ENCODE measurements at places on chromosomes 7 and 10.

DNA sequence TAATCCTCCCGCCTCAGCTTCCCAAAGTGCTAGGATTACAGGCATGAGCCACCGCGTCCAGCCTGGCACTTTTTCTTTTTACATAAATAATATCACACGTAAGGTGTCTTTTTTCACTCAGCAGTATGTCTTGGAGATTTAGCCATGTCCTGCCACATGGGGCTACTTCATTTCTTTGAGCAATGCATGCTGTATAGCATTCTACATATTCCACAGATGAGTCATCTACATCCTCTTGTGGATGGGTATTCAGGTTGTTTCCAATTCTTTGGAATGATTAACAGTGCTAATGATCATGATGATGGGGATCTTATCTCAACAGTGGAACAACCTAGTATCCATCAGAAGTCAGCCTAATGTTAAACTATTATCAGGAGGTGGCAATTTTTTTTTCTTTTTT lies 50.8 kb downstream of the ZNF503 start:
- DNase-seq: no peak

DNA sequence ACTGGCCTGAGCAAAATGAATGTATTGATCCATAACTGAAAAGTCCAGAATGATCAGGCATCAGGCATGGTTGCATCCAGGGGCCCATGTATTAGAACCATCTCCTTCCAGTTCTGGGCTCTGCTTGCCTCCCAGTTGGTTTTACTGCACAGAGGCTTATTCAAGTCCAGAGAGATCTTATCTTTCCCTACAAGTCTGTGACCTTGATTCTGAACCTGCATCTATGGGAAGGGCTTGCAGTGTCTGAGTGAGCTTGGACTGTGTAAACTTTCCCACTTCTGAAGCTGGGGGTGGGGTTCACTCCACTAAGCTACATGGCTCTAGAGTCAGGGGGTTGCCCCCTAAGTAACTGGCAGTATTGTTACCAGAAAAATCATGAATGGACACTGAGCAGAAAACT lies 136.2 kb downstream of the TCF7L2 start:
- DNase-seq: no peak

- peak; percentile 52 for DNase-seq
Measured at GRCh38 chr7:107659666-107660065, 962 bp upstream of the SLC26A4 start.

GRCh38 chr10:3951993-3952392 lies 167.0 kb upstream of the KLF6 start:
- no peak for DNase-seq

GRCh38 chr10:133020193-133020817 lies 67.4 kb upstream of the ADGRA1 start:
- no peak for DNase-seq

- DNase-seq: no peak
Measured at GRCh38 chr10:126223512-126224067, 164.7 kb downstream of the ADAM12 start.

DNA sequence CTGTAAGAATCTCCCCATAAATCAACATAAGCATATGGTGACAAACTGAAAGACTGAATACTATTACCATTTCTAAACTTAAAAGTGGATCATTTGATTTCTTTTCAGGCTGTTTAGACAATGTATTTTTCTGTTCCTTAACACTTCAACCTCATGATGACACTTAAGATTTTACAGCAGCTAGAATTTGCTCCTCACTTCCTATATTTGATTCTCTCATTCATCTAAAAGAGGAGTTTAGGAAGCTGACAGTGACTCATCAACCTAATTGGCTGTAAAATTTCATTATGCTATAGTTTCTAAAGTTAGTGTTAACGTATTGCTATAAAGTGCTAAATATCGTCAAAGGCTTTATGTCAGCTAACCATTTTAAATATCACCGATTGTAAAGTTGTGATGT lies 478.7 kb downstream of the GRM8 start:
- DNase-seq: no peak

DNA sequence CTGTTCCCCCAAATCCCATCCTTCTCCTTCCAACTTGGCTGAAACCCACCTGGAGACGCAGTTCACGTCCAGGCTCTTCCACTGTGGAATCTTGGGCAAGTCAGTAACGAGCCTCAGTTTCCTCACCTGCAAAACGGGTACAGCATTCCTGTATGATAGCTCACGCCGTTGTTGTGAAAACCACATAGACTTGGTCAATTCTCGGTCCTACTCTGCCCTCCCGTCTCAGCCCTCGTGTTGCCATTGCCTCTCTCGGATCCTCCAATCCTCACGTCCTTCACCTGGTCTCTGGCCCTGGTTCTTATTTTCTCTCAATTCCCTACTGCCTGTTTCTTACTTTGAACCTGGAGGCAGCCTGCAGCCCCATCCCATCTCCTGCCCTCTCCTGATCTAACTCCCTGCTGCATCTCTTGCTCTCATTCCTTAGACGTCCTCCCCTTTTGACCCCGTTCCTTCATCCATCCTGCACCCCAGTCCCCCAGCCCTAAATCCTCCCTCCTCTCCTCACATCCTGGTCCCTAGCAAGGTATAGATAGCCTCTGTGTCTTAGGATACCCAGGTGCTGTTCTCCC lies 2.0 kb upstream of the MUC12 start:
- DNase-seq: no peak

DNA sequence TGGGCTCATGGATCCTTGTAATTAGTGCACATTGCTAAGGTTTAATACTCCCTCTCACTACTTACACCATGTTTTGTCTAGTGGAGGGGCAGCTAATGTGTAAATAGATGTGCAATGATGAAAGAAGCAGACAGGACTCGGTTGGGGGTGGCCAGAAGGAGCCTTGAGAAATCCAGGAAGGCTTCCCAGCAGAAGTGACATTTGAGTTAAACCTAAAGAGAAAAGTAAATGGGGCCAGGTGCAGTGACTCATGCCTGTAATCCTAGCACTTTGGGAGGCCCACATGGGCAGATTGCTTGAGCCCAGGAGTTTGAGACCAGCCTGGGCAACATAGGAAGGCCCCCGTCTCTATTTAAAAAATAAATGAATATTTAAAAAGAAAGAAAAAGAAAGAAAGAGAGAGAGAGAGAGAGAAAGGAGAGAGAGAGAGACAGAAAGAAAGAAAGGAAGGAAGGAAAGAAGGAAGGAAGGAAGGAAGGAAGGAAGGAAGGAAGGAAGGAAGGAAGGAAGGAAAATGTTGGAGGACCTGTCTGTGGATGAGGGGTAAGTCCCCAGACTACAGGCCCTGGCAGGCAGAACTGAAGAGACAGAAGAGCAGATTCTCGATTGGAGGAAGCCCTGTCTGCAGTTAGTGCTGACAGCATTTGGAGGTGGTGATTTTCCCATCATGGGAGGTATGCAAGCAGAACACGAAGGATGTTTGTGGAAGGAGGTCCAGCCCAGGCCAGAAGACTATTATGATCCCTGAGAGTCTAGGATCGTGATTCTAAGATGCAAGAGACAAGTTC lies 3.6 kb downstream of the ELN start:
- no peak for DNase-seq

- no peak for DNase-seq
Measured at GRCh38 chr7:11727864-11728263, 104.1 kb downstream of the THSD7A start.

GRCh38 chr7:136502162-136502561 lies 366.3 kb upstream of the CHRM2 start:
- DNase-seq: no peak

DNA sequence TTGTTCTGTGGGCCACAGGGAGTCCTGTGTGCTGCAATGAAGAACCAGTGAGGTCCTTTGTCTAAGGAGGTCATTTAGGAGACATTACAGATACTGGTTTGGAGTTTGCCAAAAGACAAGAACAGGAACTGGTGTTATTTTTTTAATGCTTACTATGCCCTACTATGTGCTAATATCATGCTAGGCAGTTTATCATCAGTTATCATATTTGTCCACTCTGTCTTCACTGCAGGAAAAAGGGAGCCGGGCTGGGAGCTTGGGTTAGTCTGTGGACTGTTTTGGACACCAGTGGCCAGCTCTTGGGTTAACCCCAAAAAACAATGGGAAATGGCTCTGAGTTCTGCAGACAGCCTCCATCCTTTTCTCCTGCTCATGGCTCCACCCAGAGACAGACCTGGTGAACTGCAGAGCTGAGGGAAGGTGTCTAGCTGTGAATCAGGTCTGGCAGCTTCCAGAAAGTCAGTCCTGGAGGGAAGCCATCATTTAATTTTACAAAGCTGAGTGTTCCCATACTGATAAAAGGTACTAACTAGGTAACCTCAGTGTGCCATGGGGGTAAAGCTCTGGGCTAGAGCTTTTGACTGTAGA lies 101.2 kb upstream of the ZNF746 start:
- no peak for DNase-seq

DNA sequence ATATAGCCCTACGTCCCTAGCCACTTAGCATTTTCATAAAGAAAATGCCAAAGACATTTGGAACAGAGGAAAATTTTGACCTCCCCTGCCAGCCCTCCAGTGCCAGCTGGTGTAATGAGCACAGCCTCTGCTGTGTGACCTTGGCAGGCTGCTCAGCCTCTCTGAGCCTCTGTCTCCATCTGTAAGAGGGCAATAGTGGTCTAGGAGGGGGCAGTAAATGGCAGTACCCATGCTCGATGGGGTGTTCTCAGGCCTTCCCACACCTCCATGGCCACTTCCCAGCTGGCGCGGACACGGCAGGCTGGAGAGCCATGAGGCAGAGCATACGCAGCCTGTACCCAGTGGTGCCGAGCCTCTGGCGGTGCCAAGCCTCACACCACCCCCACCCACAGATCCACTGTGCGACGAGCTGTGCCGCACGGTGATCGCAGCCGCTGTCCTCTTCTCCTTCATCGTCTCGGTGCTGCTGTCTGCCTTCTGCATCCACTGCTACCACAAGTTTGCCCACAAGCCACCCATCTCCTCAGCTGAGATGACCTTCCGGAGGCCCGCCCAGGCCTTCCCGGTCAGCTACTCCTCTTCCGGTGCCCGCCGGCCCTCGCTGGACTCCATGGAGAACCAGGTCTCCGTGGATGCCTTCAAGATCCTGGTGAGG lies 24.0 kb upstream of the CSGALNACT2 start:
- no peak for DNase-seq

GRCh38 chr7:159151231-159151630 lies 6.6 kb upstream of the VIPR2 start:
- no peak for DNase-seq

DNA sequence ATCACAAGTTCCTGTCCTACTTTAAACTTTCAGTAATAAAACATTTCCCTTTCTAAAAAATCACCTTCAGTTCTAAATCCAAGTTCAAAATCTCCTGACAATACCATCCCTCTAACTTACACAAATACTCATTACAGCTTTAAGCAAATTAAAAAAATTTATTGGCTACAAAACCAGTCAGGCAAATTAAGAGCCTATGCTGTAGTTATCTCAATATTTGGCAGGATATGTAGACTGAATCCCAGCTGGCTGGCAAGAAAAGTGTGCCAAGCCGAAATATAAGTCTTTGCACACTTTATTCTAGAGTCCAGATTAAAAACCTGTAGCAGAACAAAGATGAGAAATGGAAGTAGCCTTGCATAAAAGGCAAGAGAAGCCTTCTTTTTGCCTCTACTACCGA lies 9.5 kb downstream of the WAPL start:
- DNase-seq: no peak

DNA sequence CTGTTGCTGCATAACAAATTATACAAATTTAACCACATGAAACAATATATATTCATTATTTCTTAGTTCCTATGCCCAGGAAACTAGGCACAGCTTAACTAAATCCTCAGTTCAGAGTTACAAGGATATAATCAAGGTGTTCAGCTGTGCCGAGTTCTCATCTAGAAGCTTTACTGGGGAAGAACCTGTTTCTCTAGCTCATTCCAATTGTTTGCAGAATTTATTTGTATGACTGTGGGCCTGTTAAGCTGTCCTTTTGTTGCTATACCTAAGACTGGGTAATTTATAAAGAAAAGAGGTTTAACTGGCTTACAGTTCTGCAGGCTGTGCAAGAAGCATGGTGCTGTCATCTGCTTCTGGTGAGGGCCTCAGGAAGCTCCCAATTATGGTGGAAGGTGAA lies 21.8 kb upstream of the MDFIC start:
- DNase-seq: no peak

DNA sequence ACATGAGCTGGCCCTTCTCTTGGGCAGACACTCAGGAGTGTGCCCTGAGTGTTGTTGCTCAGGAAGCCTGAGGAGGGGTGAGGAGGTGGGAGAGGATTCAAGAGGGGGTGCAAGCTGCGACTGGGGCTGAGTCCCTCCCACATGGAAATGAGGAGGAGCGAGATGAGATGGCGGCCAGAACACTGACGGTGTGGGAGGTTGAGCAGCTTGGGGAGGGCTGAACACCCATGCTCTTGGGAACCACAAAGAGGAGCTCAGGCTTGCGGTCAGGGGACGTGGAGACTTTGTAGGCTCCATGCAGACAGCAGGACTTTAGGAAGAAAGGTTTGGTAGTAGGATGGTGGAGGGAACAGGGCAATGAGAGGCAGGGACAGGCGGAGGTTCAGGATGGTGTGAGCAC lies 163.2 kb upstream of the SHH start:
- DNase-seq: no peak

DNA sequence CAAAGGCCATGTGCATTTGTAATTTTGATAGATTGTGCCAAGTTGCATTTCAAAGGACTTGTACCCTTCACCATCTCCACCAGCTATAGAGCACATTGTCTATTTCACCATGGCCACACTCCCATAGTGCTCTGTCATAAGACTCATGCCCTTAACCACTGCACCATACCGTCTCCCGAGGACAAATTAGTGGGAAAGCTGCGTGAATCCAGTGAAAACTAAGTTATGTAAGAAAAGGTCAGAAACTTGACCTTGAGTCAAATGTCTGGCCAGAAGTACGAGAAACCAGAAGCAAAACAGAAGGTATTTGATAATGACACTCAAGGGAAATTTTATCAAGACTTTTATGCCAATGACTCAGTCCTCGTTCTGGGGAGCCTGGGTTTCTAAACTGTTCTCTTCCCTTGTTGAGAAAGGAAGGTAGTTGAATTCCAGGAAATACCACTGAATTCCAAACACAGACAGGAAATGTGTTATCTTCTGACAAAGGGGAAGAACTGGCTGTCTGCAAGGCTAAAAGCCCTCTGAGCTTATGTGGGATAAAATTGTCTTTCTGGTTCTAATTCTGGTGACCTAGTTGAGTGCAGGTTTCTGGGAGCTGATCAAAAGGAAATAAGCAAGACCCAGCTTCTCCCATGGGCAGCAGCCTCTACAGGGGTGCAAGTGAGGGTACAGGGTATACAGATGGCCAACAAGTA lies 49.7 kb downstream of the CDK1 start:
- DNase-seq: no peak

DNA sequence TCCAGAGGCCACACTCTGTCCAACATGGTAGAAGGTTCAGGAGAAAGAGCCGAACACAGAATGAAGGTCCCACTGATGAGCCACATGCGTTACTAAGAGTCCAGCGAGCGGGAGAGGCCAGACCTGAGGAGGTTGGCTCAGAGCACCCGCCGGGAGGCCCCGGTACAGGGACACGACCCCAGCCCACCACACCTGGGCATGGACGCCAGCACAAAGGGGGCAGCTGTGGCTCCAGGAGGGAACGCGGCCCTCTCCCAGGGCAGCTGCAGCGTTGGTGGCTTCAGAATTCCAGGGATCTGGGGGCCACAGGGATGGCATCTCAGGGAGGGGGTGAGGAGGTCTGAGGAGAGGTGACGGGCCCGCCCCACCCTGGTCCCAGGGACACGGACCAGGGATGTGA lies 280.0 kb downstream of the MAD1L1 start:
- DNase-seq: no peak

All from activated naive CD4-positive, alpha-beta T cell treated with Interleukin-2 at 50 U/mL for 16 hours (primary cell).